HT-29 (cell line): ENCODE measurements at places on chromosomes 11 and 22. TPM values are rescaled to one million over a fixed set of nuclear protein-coding genes. Genes with fewer than 3 reads are reported as not detected.

Gene BDNF
- total RNA-seq: 0.37 and 0.53 TPM in 2 replicates

Gene MS4A3
- total RNA-seq: not detected in 2 replicates

Gene TRIM29
- 172 and 226 TPM in 2 replicates for total RNA-seq

Gene RBMXL2
- 0.05 TPM in 1 of 2 replicates, not detected in the other for total RNA-seq

Gene MYOD1
- total RNA-seq: not detected in 2 replicates

DNA sequence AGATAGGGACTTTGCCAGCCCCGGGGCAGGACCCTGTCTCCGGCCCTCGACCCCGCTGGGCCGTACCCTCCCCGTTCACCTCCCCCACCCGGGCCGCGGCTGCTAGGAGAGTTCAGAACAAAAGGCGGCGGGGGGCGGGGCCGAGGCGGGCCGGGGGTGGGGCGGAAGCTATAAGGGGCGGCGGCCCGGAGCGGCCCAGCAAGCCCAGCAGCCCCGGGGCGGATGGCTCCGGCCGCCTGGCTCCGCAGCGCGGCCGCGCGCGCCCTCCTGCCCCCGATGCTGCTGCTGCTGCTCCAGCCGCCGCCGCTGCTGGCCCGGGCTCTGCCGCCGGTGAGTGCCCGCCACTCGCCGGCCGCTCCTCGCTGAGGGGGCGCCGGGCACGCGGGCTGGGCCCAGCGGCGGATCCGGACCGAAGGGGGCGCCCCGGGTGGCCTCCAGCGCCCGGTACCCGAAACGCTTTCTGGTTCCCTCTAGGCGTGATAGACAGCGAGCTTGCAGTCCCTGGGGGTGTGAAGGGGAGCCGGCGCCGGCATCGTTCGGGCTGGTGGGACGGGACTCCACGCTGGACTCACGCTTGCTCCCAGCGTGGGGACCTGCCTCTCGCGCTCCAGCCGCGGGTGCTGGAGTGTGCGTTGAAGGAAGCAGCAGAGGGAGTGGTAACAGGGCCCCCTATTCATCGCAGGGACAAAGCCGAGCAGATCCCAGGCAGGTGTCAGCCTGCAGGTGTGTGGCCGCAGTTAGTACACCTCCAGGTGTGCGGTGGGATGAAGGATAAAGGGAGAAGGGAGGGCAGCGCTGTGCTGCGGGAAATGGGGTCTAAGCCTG lies at the start of gene MMP11:
Gene MMP11 (plus strand): TSS at position 201 of the 825 bp plus-strand sequence. CDS start 22 bp downstream, at position 223.
- DNase-seq: peak; percentile 24

- no peak for DNase-seq
These were observed 22.5 kb upstream of the ADA2 start for GRCh38 chr22:17241576-17242330.

DNA sequence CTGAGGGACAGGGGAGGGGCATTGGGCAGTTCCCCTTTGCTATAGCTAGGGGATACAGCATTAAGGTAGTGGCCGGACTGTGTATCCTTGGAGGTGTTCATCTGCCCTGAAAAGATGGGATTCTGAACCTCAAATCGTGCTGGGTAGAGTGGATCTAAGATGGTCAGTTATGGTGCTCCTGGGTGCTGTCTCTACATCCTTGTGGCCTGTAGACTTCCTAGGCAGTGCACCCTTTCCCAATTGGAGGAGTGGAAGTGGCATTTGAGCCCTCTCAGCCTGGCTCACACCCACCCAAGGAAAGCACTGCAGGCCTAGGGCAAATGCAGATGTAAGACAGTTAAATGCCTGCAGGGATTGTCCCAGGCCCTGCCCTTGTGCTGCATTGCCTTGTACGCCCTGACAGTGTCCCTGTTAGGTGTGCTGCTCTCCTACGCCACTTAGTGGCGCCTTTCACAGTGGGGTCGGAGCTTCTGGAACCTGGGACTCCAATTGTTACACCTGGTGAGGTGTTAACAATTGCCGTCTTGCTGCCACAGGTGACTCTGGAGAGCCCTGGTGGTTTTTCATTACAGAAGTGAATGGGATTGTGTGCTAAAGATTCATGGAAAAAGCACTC lies 35.0 kb downstream of the PPFIBP2 start:
- peak; percentile 78 for DNase-seq

- DNase-seq: no peak
These were observed 14.6 kb downstream of the H19 start for GRCh38 chr11:1982873-1983600.

GRCh38 chr22:20459862-20460261 lies 22.2 kb upstream of the SCARF2 start:
- DNase-seq: no peak

- no peak for DNase-seq
These were observed 64.7 kb downstream of the DGCR2 start for GRCh38 chr22:19057539-19057938.

GRCh38 chr11:74257959-74258553 lies 53.4 kb downstream of the P4HA3 start:
- DNase-seq: no peak

GRCh38 chr11:61545341-61545740 lies 35.5 kb downstream of the SYT7 start:
- no peak for DNase-seq

GRCh38 chr22:43881091-43882061 lies 10.4 kb downstream of the PNPLA5 start:
- DNase-seq: no peak

DNA sequence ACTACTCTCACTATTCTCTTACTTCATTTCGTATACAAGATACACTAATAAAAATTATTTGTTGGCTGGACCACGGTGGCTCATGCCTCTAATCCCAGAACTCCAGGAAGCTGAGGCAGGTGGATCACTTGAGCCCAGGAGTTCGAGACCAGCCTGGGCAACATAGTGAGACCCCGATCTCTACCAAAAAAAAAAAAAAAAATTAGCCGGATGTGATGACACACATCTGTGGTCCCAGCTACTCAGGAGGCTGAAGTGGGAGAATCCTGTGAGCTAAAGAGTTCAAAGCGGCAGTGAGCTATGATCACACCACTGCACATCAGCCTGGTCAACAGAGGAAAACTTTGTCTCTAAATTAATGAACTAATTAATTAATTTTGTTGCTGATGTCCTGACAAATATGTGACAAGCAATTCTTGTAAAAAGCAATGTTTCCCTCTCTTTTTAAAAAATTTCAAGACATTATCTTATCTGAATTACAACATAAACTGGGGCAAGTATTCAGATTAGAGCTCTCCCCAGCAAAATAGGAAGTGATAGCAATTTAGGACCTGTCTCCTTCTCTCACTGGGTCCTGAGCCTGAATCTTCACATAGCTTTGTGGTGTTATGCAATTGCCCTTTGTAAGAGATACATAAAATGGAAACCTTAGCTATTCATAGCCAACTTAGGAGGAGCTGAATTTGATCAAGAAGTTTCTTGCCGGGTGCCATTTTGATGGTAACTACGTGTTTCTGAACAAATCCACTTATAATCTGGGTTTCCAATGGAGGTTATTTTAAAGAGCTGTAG lies 17.6 kb upstream of the TMA7B start:
- no peak for DNase-seq

GRCh38 chr11:131534611-131535010 lies 164.2 kb downstream of the NTM start:
- DNase-seq: no peak

DNA sequence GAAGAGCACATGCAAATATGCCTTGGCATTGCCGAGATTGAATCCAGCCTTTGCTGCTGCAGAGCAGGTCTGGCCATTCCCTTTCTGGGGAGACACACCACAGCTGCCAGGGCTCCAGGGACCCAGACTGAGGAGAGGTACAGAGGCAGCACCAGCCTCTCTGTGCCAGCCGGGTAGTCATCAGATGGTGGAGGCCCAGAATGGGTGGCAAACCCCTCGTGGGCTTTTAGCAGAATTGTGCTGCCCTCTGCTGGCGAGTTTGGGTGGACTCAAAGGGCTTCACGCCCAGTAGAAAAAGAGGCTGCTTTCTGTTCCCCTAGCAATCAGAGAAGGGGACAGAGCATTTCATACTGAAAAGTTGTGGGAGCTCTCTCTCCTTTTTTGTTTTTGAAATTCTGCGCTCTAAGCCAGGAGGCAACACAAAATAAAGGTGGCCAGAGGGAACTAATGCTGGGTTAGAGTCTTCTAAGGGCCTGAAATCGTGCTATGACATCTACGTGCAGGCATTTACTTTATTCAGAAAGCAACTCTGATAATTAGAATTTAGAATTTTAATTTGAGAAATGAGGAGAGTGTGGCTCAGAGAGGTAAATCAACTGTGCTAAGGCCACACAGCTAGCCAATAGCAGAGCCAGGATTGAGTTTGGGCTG lies 158.8 kb upstream of the NAV2 start:
- DNase-seq: peak; percentile 90

GRCh38 chr11:45935349-45936064 lies 13.1 kb downstream of the LARGE2 start:
- DNase-seq: no peak

DNA sequence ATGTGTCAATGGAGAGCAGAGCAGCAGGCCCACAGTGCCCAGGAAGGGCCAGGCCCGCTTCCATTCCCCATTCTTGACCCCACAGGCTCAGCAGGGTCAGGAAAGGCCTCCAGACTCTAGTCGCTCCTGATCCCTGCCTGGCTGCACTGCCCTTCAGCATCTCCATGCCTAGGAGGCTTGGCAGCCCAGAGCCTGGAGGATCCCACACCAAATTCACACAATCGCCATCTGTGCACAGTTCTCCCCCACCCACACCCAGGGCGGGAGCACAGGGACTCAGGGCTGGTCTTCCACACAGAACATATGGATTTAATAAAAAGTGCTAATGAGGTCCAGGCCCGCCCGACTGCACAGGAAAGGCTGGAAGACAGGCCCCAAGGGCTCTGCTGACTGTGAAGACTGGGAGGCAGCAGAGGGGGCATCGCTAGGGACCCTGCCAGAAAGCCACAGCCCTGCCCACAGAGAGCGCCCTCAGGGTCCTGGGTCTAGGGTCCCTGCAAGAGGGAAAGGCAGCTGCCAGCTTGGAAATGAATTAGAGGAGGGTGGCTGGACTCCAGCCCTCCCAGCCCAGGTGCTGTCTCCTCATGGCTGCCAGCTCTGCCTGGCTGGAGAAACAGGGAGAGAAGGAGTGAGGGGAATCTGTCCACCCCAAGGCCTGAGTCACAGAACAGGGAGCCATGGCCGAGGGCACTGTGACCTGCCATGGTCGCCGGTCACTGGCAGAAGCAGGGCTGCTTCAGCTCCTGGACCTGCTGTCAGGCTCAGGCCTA lies 39.7 kb downstream of the DKK3 start:
- DNase-seq: no peak
